Left ventricle myocardium inferior (tissue), 1 donor: ENCODE measurements at places on chromosomes 2 and 18.

GRCh38 chr2:30871440-30871839 lies 64.2 kb upstream of the CAPN13 start:
- H3K27me3 ChIP-seq: no peaks in the 10 kb centered on the region
- no peak for DNase-seq
- peaks cover 7% of the 10 kb centered on the region for H3K4me1 ChIP-seq

DNA sequence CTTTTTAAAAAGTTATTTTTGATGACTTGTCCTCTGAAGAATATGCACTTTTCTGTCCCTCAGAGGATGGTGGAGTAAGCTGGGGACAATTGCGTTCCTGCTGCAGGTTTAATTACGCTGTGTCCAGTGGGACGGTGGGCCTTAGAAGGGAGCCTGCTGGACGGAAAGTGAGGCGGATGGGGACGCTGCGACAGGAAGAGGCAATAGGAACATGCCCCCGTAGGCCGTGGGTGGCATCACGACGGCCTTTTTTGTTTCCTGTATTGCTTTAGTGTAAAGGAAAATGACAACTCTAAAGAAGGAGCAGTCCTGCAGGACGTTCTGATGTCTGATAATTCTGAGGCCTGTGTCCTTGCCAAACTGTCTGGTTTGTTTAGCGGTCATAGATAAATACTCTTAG lies 121.6 kb downstream of the NFATC1 start:
- H3K36me3 ChIP-seq: peaks cover 5% of the 10 kb centered on the region
- no peak for DNase-seq
- peaks cover 10% of the 10 kb centered on the region for H3K4me1 ChIP-seq
- H3K4me3 ChIP-seq: no peak overlapping the region
- H3K27ac ChIP-seq: no peak overlapping the region
- no peaks in the 10 kb centered on the region for H3K27me3 ChIP-seq

DNA sequence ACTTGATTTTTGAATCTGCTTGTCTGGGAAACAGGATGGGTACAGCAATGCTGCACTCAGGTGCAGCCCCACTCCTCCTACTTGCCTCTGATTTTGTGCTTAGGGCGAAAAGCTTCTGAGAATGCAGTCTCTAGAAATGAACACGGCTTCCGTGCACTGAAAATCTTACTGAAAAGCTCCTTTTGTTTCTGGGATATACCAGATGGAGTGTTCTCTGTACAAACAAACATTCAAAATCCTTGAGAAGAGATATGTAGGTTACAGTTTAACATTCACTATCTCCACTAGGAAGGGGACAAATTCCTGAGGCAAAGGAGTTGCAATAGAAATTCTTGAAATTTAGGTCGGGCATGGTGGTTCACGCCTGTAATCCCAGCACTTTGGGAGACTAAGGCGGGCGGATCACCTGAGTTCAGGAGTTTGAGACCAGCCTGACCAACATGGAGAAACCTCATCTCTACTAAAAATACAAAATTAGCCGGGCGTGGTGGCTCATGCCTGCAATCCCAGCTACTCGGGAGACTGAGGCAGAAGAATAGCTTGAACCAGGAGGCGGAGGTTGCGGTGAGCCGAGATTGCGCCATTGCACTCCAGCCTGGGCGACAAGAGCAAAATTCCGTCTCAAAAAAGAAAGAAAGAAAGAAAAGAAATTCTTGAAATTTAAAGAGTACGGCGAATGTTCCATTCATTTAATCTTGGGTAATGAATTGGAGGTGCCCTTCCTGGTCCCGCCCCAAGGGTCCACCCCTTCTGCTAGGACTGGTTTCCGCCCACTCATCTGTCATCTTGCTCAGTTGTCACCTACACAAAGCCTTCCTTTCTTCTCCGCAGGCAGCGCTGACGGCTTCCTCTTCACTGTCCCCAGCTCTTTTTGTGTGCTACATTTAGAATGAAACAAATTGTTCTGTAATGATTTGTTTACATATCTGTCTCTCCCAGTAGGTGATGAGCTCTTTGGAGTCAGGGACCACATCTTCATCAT lies 92.4 kb downstream of the SOCS6 start:
- DNase-seq: no peak
- no peaks in the 10 kb centered on the region for H3K36me3 ChIP-seq
- no peak overlapping the region for H3K4me3 ChIP-seq

DNA sequence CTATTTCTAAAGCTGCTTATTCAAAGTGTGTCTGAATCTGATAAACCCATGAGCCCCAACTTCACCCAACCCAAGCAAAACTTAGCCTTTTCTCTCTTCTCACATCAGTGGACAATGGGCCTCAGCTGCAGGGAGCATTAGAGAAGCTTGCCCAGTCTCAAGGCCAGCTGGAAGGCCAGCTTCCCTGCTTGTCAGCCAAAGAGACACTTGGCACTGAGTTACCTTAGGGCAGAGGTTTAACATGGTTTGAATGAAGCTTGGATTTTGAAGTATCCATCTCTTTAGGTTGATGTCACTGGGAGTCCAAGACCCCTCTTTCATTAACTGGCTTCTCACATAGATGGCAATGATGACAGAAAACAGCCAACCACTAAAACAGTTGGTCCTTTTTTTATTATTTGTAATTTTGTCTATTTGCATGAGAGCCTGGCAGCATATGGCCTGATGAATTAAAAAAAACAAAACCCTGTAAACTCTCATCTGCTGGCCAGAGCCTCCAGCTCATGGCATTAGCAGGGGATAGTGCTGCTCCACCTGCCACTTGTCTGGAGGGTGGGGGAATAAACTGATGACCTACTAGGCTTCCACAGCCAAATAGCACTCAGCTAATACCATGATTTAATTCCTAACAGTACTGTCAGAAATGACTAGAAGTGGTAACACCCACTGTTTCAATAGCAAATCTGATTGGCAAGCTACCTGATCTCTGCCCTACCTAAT lies 137.0 kb downstream of the UBE2E3 start:
- H3K4me3 ChIP-seq: no peak overlapping the region
- H3K27ac ChIP-seq: no peak overlapping the region
- no peaks in the 10 kb centered on the region for H3K4me1 ChIP-seq
- DNase-seq: no peak
- no peaks in the 10 kb centered on the region for H3K36me3 ChIP-seq

DNA sequence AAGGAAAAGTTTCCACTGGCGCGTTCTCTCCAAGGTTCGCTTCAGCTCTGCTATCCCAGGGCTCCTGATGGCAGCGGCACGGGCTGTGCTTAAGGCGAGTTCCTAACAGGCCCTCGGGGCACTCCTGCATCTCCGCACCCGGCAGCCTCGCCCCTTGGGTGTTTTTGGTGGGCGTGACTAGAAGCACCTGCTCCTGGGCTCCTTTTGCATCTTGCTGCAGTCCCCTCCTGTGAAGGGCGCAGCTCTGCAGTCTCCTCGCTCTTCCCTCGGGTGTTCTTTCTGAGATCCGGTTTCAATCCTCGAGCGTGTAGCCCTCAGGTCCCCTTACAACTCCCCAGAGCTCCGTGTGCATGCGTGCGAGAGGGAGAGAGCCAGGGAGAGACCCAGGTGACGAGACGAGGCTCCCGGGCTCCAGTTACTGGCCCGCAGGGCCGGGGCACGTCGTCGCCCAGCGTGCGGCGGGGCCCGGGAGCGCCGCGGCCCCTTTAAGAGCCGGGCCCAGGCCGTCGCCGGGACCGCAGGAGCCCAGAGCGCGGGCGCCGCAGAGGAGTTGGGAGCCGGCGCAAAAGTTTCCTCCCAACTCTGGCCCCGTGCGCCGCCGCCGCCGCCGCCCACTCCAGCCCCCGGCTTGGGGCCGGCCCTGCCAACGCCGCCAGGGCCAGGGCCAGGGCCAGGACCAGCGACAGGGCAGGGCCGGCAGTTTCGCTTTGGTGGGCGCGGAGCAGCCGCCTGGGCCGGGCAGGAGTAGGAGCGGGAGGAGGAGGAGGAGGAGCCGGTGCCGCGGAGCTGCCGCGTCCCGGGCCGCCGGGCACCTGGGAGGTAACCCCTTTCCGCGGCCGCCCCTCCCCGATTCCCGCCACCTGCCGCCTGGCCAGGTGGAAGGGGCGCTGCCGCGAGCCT lies at the start of gene PARD3B:
TSS of gene PARD3B (plus strand) at position 515 of the 900 bp plus-strand sequence. CDS start 525 bp downstream, outside the sequence.
- peak; percentile 61 for DNase-seq
- no peaks in the 10 kb centered on the region for H3K36me3 ChIP-seq
- peak within 1 kb of the TSS; percentile 80 for H3K27ac ChIP-seq

GRCh38 chr2:19973466-19973865 lies 16.4 kb downstream of the WDR35 start:
- DNase-seq: no peak
- no peaks in the 10 kb centered on the region for H3K27me3 ChIP-seq
- H3K27ac ChIP-seq: no peak overlapping the region
- no peaks in the 10 kb centered on the region for H3K4me1 ChIP-seq
- H3K4me3 ChIP-seq: no peak overlapping the region
